ENCODE measurements at places on chromosomes 7 and 10.

DNA sequence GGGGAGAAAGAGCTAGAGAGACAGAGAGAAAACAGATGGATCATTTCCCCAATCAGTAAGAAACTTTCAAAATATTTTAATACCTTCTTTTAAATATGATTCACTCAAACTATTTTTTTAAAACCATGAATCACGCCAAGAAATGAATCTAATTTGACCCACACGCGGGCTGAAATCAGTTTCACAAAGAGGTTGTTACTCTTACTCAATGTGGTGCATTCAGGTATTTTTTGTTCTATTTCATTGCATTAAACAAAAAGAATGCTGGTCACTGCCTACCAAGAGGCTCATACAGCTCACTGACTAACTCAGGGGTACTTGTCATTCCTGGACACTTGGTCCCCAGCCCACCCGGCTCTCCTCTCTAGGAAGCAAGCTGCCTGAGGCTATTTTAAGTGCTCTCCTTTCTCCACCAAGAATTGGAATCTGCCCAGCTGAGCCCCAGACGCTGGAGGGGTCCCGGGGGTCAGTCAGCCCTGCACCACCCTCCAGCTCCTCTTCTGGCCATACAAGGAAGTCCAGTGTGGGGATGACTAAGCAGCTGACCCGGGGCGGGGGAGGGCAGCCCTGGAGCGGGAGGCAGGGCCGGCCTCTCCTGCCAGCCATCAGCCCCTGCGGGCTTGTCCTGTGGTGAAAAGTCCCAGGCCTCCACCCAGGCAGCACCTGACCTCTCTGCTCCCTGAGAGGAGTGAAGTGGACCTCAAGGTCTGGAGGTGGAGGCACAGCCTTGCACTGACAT lies 21.7 kb upstream of the PFKP start:
- DNase-seq = no peak

GRCh38 chr7:78499283-78499682 lies 700.7 kb downstream of the PHTF2 start:
- no peak for DNase-seq

- DNase-seq = peak; percentile 40
Observed at GRCh38 chr10:60732807-60733516, 45.3 kb upstream of the CDK1 start.

- no peak for DNase-seq
Observed at GRCh38 chr7:131652194-131652593, 95.8 kb upstream of the PODXL start.

- DNase-seq = no peak
Observed at GRCh38 chr10:8059191-8059936, 4.9 kb downstream of the GATA3 start.

- no peak for DNase-seq
Observed at GRCh38 chr10:11218395-11218794, 200.7 kb downstream of the CELF2 start.

DNA sequence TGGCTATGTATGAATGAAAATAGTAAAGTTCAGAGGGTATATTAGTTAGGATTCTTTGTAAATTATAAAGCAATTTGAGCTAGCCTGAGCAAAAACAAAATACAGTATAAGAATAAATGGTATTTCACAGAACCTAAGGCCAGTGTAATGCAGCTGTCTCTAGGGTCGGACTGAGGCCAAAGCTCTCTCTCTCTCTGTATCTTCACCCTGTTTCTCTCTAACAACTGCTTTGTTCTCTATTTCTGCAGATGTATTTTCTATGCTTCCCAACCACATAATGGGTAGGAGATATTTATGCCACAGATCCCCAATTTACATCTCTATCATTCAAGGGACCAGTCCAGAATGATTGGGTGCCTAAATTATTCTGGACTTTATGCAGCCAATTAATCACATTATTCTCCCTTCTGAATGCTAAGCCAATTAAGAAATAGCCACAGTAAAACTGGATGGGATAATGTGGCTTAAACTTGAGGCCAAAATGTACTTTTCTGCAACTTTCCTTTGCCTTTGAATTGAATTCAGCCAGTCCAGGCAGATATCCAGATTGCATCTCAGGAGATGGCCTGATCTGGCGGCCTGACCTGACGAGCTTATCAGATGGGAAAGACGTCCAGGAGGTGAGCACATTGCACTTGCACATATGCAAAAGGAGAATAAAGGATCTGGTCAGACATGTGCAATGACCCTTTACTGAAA lies 24.6 kb upstream of the IMMP2L start:
- DNase-seq = no peak

DNA sequence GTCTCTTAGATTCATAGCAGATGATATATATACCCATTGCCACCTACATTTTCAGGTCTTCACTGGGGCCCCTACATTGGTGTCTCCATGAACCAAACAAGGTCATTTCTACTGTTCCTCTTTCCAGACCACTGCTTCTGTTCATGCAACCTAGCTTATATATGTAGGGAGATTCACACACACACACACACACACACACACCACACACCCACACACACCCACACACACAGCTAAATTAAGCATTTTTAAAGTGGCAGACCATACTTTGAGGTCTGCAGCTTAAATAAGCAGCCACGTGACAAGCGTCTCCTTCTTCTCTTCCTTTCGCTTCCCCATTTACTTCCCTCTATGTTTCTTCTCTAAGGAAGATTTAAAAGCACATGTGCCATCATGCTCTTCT lies 70.0 kb upstream of the CC2D2B start:
- no peak for DNase-seq

DNA sequence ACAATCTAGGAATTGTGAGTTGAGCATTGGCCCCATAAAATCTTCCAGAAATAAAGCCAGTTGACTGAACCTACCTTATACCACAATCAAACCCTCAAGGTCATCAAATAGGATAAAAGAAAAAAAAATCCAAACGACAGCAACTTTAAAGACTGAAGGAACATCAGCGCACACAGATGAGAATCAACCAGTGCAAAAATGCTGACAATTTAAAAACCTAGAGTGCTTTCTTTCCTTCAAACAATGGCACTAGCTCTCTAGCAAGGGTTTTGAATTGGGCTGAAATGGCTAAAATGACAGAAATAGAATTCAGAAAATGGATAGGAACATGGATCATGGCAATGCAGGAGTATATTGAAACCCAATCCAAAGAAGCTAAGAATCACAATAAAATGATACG lies 16.1 kb upstream of the POT1 start:
- no peak for DNase-seq

DNA sequence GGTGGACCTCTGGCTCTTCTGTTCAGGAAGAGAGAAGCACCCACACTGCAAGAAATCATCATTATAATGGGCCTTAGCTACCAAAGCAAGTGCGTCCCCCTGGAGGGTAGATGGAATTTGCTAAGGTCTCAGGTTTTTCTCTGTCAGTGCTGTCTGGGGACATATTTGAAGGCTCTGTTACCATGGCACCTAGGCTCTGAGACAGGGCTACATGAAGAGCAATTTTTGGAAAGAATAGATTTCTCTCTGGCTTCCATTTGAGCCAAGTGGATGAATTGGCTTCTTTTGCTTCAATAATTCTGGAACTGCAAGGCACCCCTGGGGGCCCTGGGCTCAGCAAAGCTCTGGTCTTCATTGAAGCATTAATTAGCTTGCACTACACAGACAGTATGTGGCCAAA lies 349.1 kb upstream of the GALNT17 start:
- no peak for DNase-seq

GRCh38 chr10:104711302-104711721 lies 70.2 kb downstream of the SORCS3 start:
- DNase-seq = no peak
